Left forelimb (tissue), 1 donor: ENCODE measurements at places on chromosomes 5 and 9.

DNA sequence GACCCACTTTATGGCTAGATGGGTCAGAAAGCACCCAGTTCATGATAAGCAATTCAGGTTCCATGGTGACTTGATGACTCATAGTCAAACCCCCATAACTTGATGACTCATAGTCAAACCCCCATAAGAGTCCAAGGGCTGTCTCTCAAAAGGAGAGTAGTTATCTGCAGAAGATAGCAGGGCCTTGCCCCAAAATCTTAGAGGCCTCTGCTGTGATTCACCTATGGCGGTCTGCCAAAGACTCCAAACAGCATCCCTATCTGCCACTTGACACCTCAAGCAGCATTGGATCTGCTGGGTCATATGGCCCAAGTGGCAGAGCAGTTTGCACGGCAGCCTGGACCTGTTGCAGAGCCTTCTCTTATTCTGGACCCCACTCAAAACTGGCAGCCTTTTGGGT lies 395.2 kb upstream of the KIF2A start:
- no peak for DNase-seq

DNA sequence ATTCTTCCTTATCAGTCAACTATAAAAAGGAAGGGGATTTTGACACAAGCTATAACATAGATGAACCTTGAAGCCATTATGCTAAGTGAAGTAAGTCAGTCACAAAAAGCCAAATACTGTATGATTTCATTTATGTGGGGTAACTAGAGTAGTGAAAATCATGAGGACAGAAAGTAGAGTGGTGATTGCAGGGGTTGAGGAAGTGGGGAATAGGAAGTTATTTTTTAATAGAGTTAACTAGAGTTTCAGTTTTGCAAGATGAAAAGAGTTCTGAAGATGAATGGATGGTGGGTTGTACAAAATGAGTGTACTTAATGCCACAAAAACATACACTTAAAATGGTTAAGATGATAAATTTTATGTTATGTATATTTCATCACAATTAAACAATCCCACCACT lies 65.4 kb upstream of the FAM174A start:
- no peak for DNase-seq

DNA sequence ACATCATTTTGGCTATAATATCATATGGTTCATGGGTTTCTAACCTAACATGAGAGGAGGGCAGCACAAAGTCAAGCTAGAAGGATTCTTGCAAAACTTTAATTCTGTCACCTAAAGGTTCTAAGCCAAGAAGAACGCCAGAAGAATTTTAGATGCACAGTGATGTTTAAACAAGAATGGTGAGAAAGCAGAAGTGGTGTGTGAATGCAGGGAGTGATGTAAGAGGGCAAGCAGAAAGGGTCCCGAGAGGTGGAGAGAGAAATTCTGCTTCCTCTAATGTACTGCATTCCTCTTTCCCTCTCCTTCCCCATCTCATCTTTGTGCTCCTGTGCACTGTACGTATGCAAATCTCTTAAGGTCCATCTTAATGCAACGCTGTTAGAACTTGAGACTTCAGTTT lies 2.1 kb upstream of the TRMO start:
- DNase-seq = no peak

DNA sequence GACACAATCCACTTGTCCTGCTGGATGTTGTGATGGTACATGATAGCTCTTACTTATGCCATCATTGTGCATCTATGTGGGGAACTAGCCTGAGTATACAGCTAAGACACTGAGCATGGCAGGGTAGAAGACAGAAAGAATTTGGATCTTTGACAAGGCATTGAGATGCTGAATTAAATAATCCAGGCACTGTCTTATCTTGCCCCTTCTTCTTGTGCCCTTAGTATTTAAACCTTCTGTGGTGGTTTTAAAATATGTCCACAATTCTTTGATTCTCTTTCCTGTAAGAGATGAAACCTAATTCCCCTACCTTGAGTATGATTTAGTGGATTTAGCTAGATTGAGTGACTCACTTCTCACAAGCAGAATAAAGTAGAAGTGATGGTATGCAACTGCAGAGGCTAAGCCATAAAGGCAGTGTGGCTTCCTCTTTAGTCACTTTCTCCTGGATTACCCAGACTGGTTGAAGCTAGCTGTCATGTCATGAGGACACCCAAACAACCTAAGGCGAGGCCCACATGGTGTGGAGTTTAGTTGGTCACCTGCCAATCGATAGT lies 174.0 kb upstream of the NREP start:
- no peak for DNase-seq

DNA sequence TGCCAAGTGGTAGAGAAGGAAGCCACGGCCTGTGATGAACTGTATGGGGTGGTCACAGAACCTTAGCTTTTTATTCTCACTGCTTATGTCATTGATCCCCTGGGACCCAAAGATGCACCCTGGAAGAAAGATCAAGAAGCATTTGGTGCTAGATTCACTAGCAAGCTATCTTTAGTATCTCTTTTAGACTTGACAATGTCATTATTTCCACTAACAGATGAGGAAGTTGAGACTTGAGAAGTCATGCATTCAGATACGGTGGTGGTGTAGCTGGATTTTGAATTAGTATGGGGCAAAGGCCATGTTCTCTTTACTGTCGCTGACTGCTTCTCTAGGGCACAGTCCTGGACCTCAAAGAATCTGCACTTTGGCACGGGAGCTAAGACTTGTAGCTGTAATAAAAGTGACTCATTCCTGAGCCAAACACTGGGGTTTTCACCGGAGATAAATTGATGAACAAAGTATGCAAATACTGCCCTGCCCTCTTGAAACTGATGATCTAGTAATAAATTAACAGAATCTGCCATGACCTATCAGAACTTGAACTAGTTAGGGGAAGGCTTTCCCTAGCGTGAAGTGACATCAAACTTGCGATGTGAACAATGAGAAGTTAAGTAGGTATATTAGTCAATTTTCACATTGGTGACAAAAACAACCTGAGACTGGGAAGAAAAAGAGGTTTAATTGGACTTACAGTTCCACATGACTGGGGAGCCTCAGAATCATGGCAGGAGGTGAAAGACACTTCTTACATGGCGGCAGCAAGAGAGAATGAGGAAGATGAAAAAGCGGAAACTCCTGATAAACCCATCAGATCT lies 5.4 kb downstream of the GDA start:
- DNase-seq = no peak

DNA sequence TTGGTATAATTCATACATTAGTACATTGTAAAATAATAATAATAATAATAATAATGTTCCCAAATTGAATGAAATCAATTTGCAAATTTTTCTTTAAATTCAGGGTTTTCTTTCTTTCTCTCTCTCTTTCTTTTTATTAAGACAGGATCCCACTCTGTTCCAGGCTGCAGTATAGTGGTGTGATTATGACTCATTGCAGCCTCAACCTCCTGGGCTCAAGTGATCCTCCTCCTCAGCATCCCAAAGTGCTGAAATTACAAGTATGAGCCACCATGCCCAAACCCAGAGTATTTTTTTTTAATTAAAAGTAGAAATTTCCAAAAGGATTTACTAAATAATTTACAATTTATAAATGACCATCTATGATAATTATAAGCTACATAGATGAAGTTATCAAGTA lies 117.7 kb downstream of the HOMER1 start:
- DNase-seq = no peak

GRCh38 chr5:75660678-75661465 lies 49.6 kb downstream of the ANKDD1B start:
- DNase-seq = no peak

DNA sequence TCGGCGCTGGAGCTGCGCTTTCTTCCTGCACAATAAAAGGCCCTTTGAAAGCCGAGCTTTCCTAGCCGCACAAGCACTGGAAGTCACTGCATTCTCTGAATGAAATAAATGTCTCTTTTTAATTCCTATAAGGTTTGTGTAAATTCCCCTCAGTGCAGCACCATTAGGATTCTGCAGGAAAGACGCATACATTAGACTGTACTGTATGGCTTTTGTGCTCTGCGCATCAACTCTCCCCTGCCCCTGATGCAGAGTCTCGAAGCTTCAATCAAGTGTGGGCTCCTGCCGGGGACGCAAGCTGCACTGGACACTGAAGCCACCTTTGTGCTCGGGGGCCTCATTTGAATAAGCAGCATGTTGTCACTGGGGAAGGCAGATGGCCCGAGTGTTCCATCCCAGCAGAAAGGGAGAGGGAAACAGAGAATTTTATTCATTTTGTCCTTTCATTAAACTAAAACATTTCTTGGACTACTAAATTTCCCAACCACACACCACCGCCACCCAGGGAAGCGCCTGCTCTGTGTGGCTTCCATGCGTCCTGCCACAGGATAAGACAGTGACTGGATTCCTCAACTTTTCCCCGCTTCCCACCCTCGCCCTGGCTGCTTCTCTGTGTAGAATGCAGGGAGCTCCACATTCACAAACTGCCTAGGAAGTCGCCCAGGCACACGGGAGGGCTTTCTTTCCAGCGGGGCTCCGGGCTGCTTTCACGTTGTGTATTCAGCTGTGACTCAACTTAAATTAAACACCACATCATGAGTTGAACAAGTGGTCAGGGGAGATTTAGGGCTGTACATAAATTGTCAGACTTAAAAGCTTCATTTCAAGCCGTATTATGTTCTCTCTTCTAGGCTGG lies 635.4 kb downstream of the IRX1 start:
- DNase-seq = no peak

- DNase-seq = no peak
Observed at GRCh38 chr9:31336841-31337240, 1047.6 kb upstream of the ACO1 start.

GRCh38 chr5:6699357-6699756 lies 13.9 kb upstream of the TENT4A start:
- no peak for DNase-seq

DNA sequence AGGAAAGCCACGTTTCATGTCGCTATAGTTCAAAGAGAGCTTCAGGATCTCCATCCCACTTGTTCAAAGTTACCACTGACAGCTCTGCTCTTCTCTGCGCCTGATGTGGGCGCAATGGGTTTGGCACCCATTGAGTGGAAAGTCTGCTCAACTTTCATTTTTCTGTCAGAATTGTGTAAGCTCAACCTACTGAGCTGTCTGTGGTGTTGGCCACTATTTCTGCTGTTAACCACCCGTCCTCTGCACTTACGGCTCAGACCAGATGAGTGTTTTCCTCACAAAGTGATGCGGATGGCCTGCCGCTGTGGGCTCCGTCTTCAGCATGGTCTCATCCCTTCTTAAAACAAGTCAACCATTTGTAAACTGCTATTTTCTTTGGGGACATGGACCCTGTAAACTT lies 131.2 kb downstream of the WNK2 start:
- no peak for DNase-seq

- peak; percentile 80 for DNase-seq
Observed at GRCh38 chr5:10856683-10857337, 95.8 kb upstream of the DAP start.

DNA sequence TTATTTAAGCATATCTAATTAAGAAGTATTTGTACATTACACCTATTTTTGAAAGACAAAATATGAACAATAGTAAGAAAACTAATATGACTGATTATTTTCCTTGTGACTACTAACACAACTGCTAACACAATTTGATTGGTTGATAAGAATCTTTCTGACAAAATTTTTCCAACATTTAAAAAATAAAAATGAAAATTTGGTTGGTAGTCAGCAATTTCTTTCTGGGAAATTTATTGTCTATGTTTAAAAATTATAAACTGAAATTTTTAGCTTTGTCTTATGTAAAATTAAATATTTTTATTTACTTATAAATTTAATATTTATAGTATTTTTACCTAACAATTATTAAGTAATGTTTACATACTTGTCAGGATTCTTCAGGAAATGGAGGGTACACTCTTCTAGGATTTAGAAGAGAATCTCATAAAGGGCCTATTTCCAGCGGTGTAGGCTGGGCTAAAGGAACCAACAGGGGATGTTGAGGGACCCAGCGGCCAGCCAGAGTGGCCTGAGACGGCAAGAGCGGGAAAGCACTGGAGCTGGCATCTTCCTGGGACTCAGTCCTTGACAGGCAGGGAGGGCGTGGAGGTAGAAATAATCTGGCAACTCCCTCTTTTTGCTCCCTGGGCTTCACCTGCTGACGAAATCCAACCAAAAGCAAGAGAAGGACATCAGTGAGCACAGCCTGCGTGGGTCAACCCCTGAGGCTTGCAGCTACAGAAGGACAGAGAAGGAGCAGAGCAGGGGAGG lies 14.7 kb upstream of the FAM120A start:
- DNase-seq = no peak

- DNase-seq = no peak
Observed at GRCh38 chr5:84218546-84218945, 166.1 kb downstream of the EDIL3 start.

DNA sequence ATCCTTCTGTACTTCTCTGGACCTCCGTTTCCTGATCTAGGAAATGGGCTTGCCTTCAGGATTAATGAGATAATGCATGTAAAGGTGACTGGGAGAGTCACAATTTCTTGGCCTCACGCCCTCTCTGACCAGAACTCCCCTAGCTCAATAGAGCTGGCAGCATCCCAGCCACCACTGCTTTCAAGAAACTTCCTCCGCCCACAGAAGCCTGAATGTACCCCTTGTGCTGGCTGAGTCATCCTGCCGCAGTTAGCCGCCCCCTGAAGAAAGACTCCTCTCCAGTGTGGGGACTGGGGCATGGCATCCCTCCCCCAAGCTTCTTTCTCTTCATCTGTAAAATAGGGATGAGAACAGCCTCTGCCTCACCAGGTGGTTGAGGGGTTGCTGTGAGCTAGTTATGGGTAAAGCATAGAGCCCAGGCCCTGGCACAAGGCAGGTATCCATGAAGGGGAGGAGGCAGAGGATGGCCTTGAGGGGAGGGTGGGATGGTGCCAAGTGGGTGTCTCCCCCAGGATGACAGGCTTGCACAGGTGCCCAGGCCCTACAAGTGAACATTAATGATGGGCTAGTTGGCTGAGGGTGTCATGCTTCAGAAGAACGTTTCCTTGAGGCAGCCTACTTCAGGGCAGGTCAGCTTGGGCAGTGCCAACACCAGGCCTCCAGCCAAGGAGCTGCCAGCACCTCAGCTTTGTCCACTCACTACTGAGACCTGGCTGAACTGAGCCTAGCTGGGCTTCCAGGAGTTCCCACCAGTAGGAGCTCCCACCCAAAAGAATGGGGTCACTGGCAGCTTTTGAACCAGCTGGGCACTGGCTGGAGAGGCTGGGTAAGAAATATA lies 3.4 kb downstream of the PDLIM4 start:
- peak; percentile 57 for DNase-seq

GRCh38 chr9:107465467-107466451 lies 23.8 kb downstream of the KLF4 start:
- peak; percentile 81 for DNase-seq

GRCh38 chr9:5502553-5502952 lies 7.8 kb upstream of the PDCD1LG2 start:
- no peak for DNase-seq

DNA sequence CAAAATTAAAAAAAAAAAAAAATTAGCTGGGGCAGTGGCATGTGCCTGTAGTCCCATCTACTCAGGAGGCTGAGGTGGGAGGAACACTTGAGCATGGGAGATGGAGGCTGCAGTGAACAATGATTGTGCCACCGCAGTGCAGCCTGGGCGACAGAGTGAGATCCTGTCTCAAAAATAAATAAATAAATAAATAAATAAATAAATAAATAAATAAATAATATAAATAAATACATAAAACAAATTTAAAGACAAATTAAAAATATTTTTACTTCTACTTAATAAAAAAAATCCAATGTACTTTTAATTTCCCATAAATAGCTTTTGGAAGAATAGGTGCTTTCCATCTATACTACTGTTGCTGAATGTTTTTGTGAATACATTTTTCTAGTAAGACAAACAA lies 598.4 kb upstream of the EDIL3 start:
- no peak for DNase-seq
